ENCODE measurements at places on chromosomes 2 and 18. TPM values are rescaled to one million over a fixed set of nuclear protein-coding genes. Genes with fewer than 3 reads are reported as not detected.
A peak's percentile ranks its signal among the peaks of the same experiment; 100 is the strongest.

GRCh38 chr2:33494155-33494779 is 17.8 kb downstream of the RASGRP3 start:
- no peak for DNase-seq
- no peaks in the 10 kb centered on the region for H3K36me3 ChIP-seq
- H3K27ac ChIP-seq: no peak overlapping the region
- no peaks in the 10 kb centered on the region for H3K27me3 ChIP-seq
- no peaks in the 10 kb centered on the region for H3K4me1 ChIP-seq
- no peak overlapping the region for H3K4me3 ChIP-seq

DNA sequence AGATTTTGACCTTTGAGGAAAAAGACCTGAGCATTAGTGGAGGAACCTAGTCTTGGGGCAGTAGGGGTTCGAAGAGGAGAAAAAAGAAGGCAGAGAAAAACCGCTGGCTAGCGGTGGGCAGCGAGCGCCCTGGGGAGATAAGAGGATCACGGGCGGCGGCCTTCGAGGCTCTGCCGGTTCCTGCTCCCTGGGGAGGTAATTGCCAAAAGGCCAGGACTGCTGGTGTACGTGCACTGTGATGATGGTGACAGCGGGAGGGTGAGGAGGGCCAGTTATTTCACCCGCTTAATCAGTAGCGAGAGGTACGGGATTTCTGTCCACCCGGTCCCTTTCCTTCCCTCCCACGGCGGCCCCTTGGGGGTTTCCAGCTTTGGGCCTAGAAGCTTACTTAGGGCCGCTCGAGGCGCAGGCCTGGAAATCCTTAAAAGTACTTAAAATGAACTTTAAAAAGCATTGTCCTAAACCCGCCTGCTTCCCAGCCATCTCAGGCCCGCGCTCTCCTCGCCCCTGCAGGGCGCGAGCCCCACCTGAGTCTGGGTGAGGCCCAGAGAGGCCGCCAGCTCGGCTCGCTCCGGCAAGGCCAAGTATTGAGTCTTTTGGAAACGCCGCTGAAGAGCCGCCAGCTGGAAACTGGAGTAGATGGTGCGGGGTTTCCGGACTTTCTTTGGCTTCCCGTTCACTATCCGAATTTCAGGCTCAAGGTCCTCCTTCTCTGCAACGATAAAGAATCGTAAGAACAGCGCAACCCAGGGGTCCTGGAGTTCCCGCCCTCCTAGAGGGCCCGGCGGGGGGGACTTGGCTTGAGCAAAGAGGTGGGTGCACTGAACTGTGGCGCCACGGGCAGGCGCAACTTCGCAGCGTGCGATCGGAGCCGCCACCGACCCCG is 1.5 kb downstream of the DLX2 start:
- peaks cover 62% of the 10 kb centered on the region for H3K4me1 ChIP-seq
- peak overlapping the region; percentile 49 for H3K4me3 ChIP-seq
- peak; percentile 50 for DNase-seq
- H3K36me3 ChIP-seq: no peaks in the 10 kb centered on the region

The RBM44 gene
- 0.53 TPM for polyA plus RNA-seq

The ANKZF1 gene
- 29.7 TPM for polyA plus RNA-seq

The PNPT1 gene
- polyA plus RNA-seq: 13.3 TPM

The ROCK2 gene
- polyA plus RNA-seq: 42.6 TPM

DNA sequence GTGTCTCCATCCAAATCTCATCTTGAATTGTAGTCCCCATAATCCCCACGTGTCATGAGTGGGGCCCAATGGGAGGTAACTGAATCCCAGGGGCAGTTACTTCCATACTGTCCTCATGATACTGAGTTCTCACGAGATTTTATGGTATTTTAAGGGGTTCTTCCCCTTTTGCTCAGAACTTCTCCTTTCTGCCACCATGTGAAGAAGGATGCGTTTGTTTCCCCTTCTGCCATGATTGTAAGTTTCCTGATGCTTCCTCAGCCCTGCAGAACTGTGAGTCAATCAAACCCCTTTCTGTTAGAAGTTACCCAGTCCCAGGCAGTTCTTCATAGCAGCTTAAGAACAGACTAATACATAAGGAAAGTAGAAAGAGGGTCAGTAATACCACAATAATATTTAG is 480.4 kb downstream of the KCNJ3 start:
- no peak overlapping the region for H3K27ac ChIP-seq
- no peak for DNase-seq
- H3K27me3 ChIP-seq: no peaks in the 10 kb centered on the region

The PFN4 gene
- polyA plus RNA-seq: 1.4 TPM

DNA sequence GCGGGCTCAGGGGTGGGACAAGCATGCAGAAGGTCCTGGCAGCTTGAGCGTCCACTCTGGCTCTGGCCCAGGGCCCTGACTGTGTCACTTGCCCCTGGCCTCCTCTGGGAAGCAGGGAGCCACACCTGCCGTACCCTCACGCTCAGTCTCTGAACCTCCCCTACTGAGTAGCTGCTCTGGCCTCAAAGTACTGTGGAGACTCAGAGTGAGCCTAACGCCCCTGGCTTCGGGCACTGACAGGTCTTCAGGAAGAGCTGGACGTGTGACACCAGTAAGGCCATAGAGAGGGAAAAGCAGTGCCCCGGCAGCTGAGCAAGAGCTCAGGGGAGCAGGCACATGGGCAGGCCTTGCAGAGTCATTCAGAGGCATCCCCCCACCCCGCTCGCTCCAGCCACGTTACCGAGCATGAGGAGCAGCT is 73.3 kb downstream of the SFXN5 start:
- H3K4me1 ChIP-seq: no peaks in the 10 kb centered on the region
- H3K4me3 ChIP-seq: no peak overlapping the region
- H3K36me3 ChIP-seq: no peaks in the 10 kb centered on the region
- H3K27ac ChIP-seq: no peak overlapping the region
- no peaks in the 10 kb centered on the region for H3K27me3 ChIP-seq
- no peak for DNase-seq

DNA sequence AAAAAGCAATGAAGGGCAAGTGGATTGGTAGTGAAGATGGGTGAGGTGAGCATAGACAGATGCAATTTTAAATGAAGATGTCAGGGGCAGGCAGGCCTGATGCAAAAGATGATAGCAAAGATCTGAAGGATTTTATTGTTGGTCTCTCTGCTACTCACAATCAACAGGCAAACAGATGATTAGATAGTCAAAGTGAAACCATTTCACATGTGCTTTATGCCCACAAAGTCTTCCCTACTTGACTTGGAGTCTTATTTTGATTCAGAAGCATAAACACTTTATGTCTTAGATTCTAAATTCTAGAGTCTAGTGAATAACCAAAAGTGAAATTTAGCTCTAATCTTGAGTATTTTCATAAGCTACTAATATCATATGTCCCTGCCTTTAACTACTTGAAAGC is 153.8 kb upstream of the HNRNPA3 start:
- no peaks in the 10 kb centered on the region for H3K36me3 ChIP-seq
- no peaks in the 10 kb centered on the region for H3K4me1 ChIP-seq
- H3K27me3 ChIP-seq: no peaks in the 10 kb centered on the region
- H3K27ac ChIP-seq: no peak overlapping the region
- DNase-seq: no peak

DNA sequence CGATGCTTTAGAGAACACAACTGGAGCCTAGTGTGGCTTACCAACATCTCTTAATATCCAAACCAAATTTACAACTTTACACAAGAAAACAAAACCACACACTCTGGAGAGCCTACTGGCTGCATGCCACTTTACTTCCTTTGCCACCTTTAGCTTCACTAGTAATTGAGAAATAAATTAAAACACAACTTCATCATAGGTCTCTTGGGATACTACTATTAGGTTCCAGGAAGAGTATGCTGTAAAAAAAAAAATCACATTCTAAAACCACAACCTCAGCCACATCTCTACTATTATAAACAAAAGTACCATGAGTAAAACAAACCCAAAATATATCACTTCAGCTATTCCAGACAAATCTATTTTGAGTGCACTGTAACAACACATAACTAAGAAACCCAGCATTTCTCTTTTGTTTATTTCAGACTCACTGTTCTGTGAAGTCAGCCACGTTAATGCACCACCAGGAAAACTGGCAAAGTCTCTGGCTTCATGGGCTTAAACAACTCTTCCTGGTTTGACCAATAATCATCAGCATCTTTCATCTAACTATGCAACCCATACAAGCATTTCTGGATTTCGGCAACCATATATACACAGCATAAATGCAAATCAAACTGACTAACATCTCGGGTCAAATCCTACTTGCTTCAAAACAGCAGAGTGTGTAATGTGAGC is 59.1 kb downstream of the REV1 start:
- H3K27ac ChIP-seq: no peak overlapping the region
- no peaks in the 10 kb centered on the region for H3K27me3 ChIP-seq
- H3K4me3 ChIP-seq: no peak overlapping the region
- H3K36me3 ChIP-seq: peaks cover 16% of the 10 kb centered on the region
- DNase-seq: no peak
